Naive B cell (primary cell): ENCODE measurements at places on chromosomes 2 and 18. TPM values are rescaled to one million over a fixed set of nuclear protein-coding genes. Genes with fewer than 3 reads are reported as not detected.

The VIT gene
- not detected for polyA plus RNA-seq

The REG1A gene
- not detected for polyA plus RNA-seq

The GKN2 gene
- not detected for polyA plus RNA-seq

The CCDC85A gene
- polyA plus RNA-seq: not detected

The MROH2A gene
- not detected for polyA plus RNA-seq

The SERPINB4 gene
- not detected for polyA plus RNA-seq

The CDH7 gene
- polyA plus RNA-seq: not detected

- H3K27ac ChIP-seq: no peak overlapping the region
- no peaks in the 10 kb centered on the region for H3K27me3 ChIP-seq
- no peak overlapping the region for H3K4me3 ChIP-seq
- no peaks in the 10 kb centered on the region for H3K36me3 ChIP-seq
Measured at GRCh38 chr2:112692495-112692911, 28.3 kb upstream of the NT5DC4 start.

DNA sequence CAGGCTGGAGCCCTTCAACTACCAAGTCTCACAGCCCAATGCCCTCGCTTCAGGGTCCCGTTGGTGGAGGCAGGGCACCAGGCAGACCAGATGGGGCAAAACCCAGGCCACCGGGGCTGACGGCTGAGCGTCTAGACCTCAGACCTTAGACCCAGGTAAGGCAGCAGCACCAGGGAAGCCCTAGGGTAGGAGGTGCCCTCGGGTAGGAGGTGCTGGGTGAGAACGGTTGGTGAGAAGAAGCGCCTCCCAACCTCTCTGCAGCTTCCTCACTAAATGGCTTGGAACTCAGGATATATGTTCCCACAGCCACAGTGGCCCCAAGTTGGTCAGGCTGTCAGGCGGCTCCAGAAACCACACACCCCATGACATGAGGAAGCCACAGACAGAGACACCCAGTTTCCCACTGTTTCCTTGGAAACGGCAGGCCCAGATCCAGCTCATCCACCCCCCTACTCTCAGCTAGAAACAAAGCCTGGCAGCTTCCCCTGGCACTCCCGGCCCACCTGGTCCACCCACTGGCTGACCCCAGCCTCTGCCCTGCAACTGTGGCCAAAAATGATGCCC is 13.1 kb upstream of the MLPH start:
- peak overlapping the region; percentile 94 for H3K4me3 ChIP-seq
- no peak for DNase-seq
- H3K36me3 ChIP-seq: no peaks in the 10 kb centered on the region
- H3K27me3 ChIP-seq: peaks cover 22% of the 10 kb centered on the region

DNA sequence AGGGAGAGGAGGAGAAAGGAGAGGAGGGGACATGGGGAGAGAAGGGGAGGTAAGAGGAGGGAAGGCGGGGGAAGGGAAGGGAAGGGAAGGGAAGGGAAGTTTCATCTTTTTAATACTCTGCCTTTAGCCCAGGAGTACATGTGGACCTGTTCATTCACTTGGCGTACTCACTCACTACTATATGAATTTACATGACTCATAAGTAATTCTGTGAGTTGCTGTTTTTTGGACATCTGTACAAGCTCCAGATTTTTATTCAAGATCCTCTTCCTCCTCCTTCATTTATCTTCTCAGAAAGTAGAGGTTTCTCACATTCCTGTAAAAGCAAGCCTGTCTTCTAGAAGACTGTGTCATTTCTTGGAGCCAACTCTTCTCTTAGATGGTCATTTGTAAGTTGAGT is 84.6 kb downstream of the RDH14 start:
- no peaks in the 10 kb centered on the region for H3K4me1 ChIP-seq
- peaks cover 43% of the 10 kb centered on the region for H3K27me3 ChIP-seq

- H3K27me3 ChIP-seq: peaks cover 53% of the 10 kb centered on the region
- H3K27ac ChIP-seq: no peak overlapping the region
- H3K36me3 ChIP-seq: peaks cover 44% of the 10 kb centered on the region
Measured at GRCh38 chr2:102147935-102148334, 5.4 kb downstream of the IL1R1 start.

GRCh38 chr2:3033315-3033714 is 344.3 kb downstream of the EIPR1 start:
- peaks cover 4% of the 10 kb centered on the region for H3K4me1 ChIP-seq
- peak overlapping the region; percentile 47 for H3K4me3 ChIP-seq
- H3K27ac ChIP-seq: no peak overlapping the region
- no peak for DNase-seq
- H3K36me3 ChIP-seq: no peaks in the 10 kb centered on the region
- no peaks in the 10 kb centered on the region for H3K27me3 ChIP-seq

- no peak overlapping the region for H3K27ac ChIP-seq
- DNase-seq: no peak
- H3K27me3 ChIP-seq: no peaks in the 10 kb centered on the region
- no peaks in the 10 kb centered on the region for H3K4me1 ChIP-seq
- no peaks in the 10 kb centered on the region for H3K36me3 ChIP-seq
- no peak overlapping the region for H3K4me3 ChIP-seq
Measured at GRCh38 chr18:43919551-43919950, 642.3 kb upstream of the SYT4 start.

DNA sequence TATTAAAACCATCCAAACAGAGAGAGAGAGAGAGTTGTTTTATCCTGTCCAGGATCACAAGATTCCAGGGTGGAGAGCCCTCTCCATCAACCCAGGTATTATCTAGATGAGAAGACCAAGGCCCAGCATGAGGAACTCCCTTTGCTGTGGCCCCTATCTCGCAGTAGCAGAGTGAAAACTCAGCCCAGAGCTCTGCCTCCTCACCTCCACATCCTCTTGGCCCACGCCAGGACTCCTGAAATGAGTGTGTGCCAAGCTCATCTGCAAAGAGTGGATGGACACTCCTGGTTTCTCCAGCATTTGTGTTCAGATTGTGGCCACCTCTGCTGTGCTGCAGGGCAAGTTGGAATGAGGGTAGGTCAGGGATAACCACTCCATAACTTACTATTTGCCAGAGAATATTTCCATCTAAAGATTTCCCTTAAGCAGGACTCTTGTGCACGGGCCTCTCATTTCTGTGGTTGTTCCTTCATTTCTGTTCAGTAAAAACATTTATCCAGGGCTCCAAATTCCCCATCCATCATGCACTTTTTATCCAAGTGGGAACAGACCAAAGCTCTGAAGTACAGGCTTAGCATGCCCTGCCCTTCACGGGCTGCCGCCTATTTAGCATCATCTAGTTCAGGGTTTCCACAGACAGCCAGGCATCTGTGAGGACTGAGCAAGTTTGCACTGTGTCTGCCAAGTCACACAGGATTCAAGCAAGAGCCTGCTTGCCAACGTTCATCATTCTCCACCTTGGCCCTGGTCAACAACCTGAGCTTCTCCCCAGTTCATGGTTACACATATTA is 583.2 kb upstream of the ID2 start:
- no peak for DNase-seq
- no peak overlapping the region for H3K4me3 ChIP-seq
- no peaks in the 10 kb centered on the region for H3K4me1 ChIP-seq
- H3K27me3 ChIP-seq: no peaks in the 10 kb centered on the region
- no peaks in the 10 kb centered on the region for H3K36me3 ChIP-seq

DNA sequence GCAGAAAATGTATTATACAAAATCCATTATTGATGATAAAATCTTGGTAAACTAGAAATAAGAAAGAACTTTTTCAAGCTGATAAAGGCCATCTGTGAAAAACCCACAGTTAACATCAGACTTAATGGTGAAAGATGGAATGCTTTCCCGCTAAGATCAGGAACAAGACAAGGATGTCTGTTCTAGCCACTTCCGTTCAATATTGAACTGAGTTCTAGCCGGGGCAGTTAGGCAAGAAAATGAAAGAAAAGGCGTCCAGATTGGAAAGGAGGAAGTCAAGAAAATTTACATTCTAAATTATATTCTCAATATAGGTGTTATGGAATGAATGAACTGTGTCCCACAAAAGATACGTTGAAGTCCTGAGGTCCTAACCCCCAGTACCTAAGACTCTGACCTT is 39.1 kb upstream of the DTNB start:
- H3K27me3 ChIP-seq: peaks cover 20% of the 10 kb centered on the region
- H3K4me3 ChIP-seq: peak overlapping the region; percentile 87
- H3K27ac ChIP-seq: peak overlapping the region; percentile 16

DNA sequence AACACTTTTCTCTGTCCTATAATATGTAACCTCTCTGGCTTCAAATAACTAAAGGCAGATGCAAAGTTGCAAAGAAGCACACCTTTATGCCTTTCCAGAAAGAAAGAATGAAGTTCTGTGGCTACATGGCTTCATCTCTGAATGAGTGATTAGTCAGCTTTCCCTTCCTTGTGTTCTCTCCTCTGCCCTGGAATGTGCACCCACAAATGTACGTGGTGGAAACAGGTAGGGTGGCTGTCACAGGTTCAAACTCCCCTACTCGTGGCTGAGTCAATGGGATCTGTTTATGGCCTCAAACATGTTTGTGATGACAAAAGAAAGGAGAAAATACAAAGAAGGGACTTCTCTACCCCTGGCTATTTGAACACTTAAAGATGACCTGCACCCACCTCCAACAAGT is 55.5 kb upstream of the ACVR2A start:
- H3K36me3 ChIP-seq: no peaks in the 10 kb centered on the region
- no peak overlapping the region for H3K4me3 ChIP-seq
- no peak for DNase-seq
- no peak overlapping the region for H3K27ac ChIP-seq
- H3K27me3 ChIP-seq: no peaks in the 10 kb centered on the region
- no peaks in the 10 kb centered on the region for H3K4me1 ChIP-seq

- no peaks in the 10 kb centered on the region for H3K27me3 ChIP-seq
- peaks cover 36% of the 10 kb centered on the region for H3K4me1 ChIP-seq
- H3K4me3 ChIP-seq: no peak overlapping the region
Measured at GRCh38 chr2:42964439-42965083, 172.2 kb upstream of the HAAO start.

GRCh38 chr2:35821675-35822074 is 533.9 kb upstream of the CRIM1 start:
- H3K27ac ChIP-seq: no peak overlapping the region
- DNase-seq: no peak
- H3K4me3 ChIP-seq: no peak overlapping the region
- H3K36me3 ChIP-seq: no peaks in the 10 kb centered on the region
- H3K4me1 ChIP-seq: no peaks in the 10 kb centered on the region

- no peaks in the 10 kb centered on the region for H3K4me1 ChIP-seq
- DNase-seq: no peak
- H3K4me3 ChIP-seq: no peak overlapping the region
- H3K36me3 ChIP-seq: no peaks in the 10 kb centered on the region
- no peak overlapping the region for H3K27ac ChIP-seq
Measured at GRCh38 chr2:227696990-227697679, 20.7 kb downstream of the SLC19A3 start.

DNA sequence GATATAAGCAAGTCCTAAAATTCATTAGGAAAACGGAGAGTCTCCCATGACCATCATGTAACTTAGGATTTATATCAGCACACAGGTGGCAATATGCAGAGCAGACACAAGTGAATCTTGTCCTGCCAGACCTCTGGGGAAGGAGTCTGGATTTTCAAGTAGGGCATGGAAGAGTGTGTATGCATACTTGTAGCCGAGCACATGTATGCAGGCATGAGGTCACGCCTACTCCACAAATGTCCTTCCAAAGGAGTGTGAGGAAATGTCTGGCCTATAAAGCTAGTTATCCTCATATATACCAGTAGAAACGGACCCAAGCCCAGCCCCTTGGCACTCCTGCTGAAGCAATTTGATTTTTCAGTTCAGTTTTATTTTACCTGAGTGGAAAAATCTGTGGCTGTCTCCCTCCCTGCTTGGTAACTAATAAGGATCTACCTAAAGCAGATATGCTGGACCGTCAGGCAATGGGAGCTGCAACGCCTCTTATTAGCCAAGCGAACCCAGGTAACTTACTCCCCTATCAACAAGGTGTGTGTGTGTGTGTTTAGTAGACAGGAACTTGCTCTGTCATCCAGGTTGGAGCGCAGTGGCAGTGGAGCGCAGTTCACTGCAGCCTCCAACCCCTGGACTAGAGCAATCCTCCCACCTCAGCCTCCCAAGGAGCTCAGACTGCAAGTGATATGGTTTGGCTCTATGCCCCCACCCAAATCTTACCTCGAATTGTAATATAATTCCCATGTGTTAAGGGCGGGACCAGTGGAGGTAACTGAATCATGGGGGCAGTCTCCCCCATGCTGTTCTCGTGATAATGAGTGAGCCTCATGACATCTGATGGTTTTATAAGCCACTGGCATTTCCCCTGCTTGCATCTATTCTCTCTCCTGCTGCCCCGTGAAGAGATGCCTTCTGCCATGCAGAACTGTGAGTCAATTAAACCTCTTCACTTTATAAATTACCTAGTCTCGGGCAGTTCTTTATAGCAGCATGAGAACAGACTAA is 2.8 kb downstream of the STAT1 start:
- H3K27ac ChIP-seq: peak overlapping the region; percentile 79
- H3K4me3 ChIP-seq: peak overlapping the region; percentile 64
- H3K4me1 ChIP-seq: peaks cover 20% of the 10 kb centered on the region
- no peaks in the 10 kb centered on the region for H3K27me3 ChIP-seq
- no peak for DNase-seq

GRCh38 chr18:26103579-26103978 is 13.2 kb upstream of the SS18 start:
- no peaks in the 10 kb centered on the region for H3K4me1 ChIP-seq
- H3K27ac ChIP-seq: no peak overlapping the region
- no peaks in the 10 kb centered on the region for H3K27me3 ChIP-seq
- no peak overlapping the region for H3K4me3 ChIP-seq
- DNase-seq: no peak

DNA sequence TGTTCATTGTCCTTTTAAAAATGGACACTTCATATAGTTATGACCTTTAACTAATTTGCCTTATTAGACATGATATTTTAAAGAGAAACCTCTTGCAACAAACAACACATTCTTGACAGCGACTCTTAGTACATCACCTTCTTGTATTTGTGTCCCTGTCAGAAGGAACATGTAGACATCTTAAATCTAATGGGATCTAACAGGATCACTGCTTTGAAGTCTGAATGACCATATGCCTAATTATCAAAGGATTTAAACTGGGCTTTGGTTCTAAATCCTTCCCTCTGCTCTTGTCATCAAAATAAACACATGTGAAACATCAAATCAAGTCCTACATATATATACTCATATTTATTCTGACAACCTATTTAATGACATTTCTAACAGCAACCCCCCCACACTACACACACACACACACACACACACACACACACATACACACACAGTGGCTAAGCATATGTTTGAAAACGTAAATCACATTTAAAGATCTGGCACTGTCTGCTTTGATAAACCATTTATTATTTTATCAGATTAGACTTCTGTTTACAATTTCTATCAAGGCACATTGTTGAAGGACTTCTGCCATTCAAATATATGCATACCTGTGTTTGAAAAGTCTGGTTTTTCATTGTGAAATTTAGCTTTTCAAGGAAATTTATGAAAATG is 4.2 kb downstream of the GALNT13 start:
- H3K4me1 ChIP-seq: peaks cover 3% of the 10 kb centered on the region
- no peak overlapping the region for H3K27ac ChIP-seq
- peaks cover 33% of the 10 kb centered on the region for H3K27me3 ChIP-seq
- peaks cover 5% of the 10 kb centered on the region for H3K36me3 ChIP-seq
- no peak for DNase-seq
